ENCODE measurements at places on chromosomes 11 and 22.

GRCh38 chr11:119872611-119873310 lies 143.8 kb upstream of the NECTIN1 start:
- no peak for DNase-seq

GRCh38 chr22:47198801-47199251 lies 436.4 kb downstream of the TBC1D22A start:
- no peak for DNase-seq

DNA sequence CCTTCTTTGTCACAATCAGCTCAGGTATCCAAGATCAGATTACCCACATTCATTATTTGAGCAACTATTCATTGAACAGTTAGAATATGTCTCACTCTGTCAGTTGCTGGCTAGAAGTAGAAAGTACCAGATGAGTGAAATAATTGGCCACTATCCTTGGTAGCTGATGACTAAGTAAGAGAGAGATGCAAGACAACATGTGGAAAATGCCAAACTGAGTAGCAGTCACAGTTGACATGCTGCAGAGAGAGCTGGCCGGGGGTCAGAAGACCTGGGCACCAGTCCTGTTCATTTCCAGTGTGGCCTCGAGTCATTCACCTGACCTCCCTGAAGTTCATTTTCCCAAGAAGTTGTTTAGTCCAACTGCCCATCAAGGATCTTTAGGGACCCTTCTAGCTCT lies 22.5 kb upstream of the SMIM35 start:
- no peak for DNase-seq

DNA sequence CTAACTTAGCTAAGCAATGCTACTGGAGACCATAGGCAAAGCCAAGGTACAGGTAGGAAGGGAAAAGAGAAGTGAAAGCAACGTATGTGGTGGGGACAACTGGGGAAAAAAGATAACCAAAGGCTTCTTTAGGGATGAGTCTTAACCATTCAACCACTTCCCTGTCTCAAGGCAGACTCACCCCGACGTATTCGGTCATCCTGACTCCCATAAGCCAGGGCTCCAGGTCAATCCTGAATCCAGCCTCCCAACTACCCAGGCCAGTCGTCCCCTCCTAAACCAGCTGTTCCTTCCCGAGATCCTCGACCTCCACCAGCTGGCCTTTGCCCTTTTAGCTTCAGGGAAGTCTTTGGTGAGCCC lies 330 bp downstream of the ACP2 start:
- no peak for DNase-seq

All from activated T-cell treated with anti-CD3 and anti-CD28 coated beads for 48 hours (primary cell).